ENCODE measurements at places on chromosomes 13 and 19.

- no peak for DNase-seq
Observed at GRCh38 chr19:49413348-49413747, 9.9 kb downstream of the PTH2 start.

GRCh38 chr13:52009946-52010345, 1.3 kb downstream of the ATP7B start:
- no peak for DNase-seq

DNA sequence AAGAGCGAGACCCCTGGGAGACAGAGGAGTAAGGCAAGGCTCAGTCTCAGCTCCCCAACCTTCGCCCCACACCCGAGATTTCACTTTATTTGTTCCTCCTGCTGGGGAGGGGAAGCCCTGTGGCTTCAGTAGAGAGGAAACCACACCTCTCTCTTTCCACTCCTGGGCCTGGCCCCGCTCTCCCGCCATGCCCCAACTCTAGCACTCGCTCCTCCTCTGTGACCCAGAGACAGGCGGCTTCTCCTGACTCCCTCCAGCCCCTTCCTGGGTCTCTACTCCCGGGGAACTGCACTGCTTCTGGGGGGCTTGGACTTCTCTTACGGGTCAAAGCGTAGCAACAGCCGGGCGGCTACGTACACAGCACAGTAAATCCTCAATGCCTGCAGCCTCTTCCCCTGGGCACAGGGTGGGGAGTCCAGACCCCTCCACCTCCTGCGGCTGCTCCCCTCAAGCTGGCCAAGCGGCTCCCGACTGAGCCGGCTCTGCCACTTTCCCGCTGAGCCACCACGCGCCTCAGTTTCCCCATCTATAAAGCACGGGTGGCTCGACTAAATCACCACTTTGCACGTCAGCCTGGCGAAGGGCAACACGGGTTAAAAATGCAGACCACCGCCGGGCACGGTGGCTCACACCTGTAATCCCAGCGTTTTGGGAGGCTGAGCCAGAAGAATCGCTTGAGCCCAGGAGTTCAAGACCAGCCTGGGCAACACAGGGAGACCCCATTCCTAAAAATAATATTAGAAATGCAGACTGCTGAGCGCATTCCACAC, 1.4 kb downstream of the RNF126 start:
- DNase-seq: peak; percentile 50

DNA sequence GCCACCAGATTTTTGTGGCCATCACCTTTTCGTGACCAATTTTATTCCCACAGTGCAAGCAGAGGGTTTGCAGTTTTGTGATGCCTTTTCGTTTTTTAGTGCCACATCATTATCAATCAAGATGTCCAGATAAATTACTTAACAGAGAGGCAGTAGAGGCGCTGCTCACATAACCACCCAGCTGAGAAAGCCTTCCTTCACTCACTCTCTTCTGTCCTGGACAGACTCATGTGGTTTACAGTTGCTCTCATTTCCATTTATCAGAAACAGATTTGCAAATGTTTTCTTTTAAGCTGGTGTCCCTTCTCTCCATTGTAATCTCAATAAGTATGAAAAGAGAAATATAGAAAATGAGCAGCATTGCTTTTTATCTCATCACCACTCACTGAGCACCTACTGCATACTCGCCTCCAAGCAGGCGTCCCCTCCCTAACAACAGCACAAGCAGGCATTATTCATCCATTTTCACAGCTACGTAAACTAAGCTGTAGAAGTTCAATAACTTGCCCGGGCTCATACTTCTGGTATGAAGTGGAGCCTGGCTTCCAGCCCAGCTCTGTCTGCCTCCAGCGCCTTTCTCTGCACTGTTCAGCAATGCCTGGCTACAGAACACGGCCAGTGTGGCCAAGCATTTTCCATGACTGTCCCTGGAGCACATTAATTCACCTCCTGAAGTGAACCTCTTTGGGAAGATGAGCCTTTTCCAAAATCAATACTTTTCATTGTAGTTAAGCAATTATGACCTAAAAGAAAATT, 34.6 kb upstream of the KATNAL1 start:
- no peak for DNase-seq

GRCh38 chr13:66218583-66218982, 1011.6 kb downstream of the PCDH9 start:
- DNase-seq: no peak

DNA sequence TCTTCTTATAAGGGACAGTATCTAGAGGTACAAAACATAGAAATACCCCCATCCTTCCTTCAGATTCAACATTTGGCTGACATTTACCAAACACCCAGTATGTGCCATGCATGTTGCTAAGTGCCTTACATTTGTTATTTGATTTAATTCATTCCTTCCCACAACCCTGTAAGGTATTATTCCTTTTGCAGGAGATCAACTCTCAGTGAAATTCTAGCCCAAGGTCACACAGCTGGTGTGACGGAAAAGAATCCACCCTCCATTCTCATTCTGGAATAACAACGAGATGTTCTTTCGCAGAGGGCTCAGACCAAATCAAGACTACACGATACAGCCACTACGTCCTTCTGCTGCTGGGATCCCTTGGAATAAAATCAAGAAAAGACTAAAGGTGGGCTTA, 67.8 kb downstream of the C13orf42 start:
- DNase-seq: no peak

DNA sequence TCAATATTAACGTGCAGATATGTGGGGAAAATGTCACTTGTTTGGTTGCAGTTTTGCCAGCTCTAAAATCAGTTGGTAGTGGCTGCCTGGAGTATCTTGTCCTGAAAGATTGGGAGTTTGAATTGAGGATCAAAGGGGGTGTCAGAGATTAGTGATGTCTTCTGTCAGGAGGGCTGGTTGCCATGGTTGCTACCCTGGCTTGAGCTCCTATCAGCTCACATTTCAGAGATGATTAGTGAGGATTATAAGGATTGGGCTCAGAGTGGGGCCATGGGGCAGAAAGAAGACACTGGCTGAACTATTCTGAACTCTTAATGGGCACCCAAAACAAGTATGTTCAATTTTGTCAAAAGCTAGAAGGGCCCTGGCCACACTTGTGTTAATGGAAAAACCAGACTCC, 95.5 kb upstream of the RNF113B start:
- no peak for DNase-seq

DNA sequence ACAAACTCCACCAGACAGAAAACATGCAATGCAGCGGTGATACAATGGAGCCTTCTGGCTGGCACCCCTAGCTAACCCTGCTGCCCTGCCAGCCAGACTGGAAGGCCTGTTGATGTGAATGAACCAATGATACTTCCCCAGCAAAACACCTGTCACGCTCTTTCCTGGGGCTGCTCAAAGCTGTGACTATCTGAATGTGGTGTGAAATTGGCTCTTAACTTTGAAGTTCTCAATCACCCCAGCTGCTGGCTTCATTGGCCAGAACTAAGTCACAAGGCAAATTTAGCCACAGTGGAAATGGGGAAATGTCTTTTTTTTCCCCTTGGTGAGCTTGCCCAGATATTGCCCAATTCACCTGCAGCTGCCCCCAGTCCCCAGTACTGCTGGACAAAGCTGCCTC, 147.3 kb downstream of the SLC7A1 start:
- no peak for DNase-seq

DNA sequence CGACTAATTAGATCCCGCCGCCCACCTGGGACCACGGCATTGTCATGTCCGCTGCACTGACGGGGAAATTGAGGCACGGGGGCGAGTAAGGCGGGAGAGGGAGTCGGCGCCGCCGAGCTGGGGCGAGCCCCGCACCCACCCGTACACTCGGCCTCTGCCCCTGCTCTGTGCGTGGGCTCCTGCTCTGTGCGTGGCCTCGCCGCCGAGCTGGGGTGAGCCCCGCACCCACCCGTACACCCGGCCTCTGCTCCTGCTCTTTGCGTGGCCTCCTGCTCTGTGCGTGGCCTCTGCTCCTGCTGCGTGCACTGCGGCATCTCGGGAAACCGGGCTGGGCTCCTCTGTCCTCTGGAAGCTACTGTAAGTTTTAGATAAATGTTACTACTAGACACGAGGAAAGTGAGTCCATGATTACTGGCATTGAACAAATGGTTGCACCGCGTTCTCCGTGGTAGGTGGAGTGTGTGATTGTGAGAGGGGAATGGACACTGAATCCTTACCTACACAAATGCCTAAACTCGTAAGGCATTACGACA, 826 bp upstream of the C1QTNF9 start:
- no peak for DNase-seq

DNA sequence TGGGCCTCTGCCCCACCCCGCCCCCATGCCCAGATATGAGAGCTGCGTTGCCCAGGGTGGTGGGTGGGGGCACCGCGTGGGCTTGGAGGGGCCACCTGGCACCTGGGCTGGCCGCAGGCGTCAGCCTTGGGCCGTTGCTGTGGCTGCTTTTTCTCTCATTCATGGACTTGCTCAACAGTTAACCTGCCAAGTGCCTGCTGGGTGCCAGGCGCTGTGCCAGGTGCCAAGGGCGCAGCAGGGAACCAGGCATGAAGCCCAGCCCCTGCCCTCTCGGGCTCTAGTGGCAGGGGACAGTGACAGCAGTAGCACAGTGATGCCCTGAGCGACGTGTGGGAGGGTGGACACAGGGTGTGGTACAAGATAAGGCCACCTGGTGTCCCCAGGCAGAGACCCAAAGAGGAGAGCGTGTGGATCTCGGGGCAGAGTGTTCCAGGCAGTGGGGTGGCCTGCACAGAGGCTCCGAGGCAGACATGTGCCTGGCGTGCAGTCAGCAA, 28.1 kb downstream of the DHX34 start:
- DNase-seq: no peak

DNA sequence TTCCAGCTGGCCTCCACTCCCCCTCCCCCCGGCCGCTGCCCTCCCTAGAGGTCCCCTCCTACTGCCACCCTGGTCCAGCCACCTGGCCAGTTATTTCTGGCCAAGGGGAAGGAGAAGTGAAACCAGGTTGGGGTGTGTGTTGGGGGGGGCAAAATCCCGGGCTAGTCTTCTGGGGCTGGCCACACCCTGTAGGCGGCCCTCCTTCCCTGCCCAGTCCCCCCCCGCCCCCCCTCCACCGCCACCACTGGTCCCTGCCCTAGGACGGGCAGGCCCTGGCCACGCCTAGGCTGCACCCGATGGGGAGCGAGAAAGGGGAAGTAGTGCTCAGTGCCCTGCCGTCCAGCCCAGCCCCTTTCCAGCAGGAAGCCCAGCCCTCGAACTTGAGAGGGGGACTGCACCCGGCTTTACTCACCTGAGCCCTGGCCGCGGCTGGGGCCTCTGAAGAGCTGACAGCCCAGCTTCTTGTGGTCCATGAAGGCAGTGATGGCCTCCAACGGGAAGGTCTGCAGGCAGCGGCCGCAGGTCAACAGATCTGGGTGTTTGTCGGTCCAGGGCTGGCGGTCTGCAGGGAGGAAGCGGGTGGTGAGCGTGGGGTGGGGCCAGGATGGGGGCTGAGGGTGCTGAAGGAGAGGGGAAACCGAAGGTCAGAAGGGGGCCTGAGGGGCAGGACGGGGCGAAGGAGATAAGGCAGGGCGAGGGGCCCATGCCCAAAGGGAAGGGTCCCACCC, 813 bp downstream of the ZNF296 start:
- DNase-seq: peak; percentile 24

DNA sequence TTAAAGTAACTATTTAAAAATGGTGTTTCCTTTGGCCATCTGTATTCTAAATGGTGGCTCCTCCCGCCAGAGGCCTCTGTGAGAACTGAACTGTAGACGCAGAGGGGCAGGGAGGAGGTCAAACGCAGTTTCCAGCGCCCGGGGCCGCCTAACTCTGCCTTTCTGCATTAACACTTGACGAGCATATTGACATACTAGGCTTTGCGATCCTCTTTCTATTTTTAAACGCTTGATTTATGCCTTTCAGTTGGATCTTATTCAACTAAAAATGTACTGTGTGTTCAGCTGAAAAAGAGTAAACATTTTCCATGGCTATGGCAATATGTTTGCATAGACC, 74.7 kb downstream of the SPACA7 start:
- DNase-seq: no peak

DNA sequence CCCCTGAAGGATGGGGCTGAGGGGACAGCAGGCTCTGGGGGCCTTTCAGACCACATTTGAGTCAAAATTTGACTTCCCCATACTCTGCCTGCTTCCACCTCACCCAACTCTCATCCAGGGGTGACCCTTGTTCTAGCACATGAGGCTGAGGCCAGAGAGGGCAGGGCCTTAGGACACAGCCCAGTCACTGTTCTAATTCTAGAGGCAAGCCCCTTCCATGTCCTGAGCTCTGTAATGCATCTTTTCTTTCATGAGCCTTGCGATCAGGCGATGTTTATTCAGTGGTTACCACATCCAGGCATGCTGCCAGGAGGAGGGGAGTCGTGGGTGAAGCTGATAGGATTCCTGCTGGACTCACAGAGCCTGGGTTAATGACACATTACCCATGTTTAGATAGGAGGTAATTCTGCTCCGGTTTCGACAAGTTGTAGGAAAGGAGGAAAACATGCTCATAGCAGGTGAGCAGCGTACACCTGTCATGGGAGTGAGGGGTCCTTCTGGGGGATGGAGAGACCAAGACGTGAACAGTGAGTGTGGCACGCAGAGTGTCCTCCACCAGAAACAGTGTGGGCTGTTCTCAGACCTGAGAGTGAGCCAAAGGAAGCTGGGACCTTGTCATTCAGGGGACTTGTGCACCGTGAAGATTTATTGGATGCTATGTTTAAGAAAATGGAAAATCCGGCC, 9.3 kb downstream of the RPS9 start:
- no peak for DNase-seq

- DNase-seq: no peak
Observed at GRCh38 chr13:23518231-23518630, 52.0 kb upstream of the TNFRSF19 start.

All from stimulated activated CD4-positive, alpha-beta T cell treated with anti-CD3 and anti-CD28 coated beads, Interleukin-2, amount 100 ng/mL, for 48 hours (primary cell).